Head of caudate nucleus (tissue), 42 donors: ENCODE measurements at places on chromosomes 7 and 10.
A peak's percentile ranks its signal among the peaks of the same experiment; 100 is the strongest.

DNA sequence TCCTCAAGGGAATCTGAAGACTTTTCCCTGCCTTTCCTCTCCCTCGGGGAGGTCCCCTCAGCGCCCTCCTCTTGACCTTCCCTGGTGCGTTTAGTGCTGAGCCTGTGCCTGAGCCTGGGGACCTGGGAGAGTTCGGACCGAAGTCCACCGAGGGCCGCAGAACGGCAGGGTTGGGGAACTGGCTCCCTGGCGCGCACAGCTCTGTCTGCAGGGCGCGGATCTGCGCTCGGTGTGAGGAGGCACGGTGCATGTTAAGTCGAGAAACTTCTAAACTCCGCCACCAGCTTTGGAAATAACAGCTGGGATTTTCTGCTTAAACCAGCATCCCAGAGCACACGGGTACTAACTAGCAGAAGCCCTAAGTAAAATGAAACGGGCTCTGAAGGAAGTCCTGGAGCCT is 44.2 kb upstream of the SLC29A4 start:
- DNase-seq = no peak

DNA sequence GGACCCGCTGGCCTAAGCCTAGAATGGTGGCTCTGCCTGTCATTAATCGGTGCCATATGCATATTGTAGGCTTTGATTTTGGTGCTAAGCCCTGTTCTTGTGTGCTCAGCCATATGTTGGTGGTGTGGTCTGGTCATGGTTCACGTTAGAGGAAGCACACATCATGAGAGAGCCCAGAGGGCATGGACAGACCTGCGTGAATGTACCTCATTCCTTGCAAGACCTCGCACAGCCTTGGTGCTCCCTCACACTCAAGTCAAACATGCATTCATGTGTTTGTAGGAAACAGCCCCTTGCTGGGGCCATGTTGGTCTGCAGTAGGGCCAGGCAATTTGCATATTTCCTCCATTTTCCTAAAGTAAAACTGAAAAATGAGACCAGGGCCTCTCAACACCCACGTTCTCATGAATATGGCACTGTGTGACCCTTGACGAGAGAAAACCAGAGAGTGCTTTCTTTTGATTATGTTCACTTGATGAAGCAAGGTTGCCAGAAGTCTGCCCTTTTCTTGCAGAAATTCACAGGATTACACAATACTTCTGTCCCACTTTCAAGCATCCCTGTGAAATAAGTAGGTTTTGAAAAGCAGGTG is 268.7 kb downstream of the CELF2 start:
- no peak for DNase-seq

GRCh38 chr7:11786186-11786585 is 45.8 kb downstream of the THSD7A start:
- DNase-seq = no peak

GRCh38 chr10:85719408-85719807 is 647.2 kb downstream of the GRID1 start:
- no peak for DNase-seq

DNA sequence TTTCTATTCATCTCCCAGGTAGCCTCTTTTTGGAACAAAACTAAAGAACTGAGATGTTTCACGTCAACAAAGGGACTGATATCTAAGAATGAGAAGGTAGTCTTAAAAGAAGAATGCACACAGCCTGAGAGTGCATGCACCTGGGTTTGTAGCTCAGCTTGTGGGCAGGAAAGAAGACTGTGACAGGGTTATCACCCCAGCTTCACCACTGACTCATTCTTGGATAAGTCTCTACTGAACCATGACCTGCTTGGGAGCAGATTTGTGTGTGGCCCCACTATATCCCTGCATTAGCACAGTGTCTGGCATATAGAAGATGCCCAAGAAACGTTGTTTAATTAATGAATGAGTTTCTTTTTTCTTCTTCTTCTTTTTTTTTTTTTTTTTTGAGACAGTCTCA is 187.5 kb downstream of the GPAM start:
- no peak for DNase-seq

GRCh38 chr10:4804465-4804864 is 21.5 kb upstream of the AKR1E2 start:
- DNase-seq = no peak

DNA sequence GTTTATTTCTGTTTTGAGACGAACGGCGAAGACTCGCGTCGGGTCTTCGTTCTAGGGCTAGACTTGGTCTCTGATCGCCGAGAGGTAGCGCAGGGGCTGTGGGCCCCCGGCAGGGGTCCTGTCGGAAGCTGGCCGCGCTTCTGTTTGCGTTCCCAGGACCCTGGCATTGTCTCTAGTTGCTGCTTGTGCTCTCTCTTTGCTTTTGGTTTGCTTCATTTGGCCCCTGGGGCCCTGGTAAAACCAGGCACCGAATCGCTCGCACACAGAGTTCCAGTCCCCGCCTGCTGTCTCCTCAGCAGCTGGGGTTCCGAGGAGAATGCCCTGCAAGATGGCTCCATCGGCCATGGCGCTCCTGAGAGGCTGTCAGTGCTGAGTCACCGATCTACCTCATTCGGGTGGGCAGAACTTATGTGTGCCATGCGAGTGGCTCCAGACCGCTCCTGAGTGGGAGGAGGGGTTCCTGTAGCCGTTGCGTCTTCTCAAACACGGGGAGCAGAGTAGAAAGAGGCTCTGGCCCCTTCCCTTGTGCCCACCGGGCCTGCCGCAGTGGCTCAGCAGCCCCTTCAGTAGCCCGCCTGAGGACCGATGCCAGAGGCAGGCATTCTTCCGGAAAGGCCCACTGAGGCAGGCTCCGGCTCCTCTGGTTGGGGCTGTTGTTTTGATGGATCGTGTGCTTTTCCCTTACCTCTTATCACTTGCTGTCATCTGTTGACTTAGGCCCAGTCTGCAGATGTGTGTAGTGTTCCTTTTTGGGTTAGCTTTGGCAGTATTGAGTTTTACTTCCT is 826 bp downstream of the CHPF2 start:
- DNase-seq = peak; percentile 64

DNA sequence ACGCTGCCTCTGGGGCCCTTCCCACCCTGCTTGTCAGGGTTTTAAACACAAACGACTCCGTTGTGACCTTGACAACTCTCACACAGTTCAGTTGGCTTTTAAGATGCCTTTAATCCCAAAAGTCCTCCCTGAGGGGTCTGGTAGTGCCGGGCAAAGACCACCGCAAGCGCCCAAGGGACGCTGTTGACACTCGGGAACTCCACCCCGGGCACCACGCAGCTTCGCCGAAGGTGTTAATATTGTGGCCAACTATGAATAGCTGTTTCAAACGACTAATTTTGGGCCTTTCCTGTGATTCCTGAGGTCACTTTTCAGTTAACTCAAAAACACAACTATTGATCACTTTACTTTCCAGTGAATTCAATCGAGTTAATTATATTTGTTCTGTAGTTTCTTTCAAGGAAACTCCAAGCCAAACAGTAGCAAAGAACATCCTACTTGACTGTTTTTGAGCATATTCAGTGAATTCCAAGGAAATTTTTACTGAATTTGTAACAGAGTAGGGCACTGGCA is 958 bp upstream of the ESYT2 start:
- no peak for DNase-seq

DNA sequence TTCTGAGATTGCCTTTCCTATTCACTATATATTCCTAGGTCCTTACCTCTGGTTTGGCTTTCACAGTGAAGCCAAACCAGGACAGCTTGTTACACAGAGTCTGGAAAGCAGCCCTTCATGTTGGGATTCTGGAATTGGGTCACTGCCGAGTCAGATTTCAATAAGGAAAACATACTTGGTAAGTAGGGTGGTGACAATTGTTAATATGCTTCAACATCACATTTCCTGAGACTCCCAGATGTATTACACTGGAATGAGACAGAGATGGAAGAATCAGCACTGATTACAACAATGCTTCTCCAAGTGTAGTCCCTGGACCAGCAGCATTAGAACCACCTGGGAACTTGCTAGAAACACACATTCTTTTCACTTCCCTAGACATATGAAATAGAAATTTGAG is 268.9 kb upstream of the SEMA3C start:
- DNase-seq = no peak

DNA sequence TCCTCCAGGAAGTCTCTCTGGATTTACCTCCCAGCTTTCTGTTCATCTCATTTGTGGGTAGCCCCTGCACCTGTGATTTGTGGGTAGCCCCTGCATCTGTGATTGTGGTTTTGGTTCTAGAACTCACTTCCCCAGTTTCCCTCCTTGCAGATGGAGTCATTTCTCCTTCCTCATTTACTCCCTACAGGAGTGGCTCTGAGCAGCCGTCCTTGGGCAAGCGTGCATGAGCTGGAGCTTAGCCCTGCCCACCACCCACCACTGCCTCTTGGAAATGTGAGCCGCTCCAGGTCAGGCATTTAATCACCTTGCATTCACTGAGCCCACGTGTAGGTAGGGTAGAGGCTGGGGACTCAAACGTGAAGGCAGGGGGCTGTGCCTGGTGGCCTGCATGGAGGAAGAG is 8.2 kb downstream of the COL26A1 start:
- no peak for DNase-seq

GRCh38 chr10:123429706-123430221 is 236.4 kb upstream of the GPR26 start:
- peak; percentile 65 for DNase-seq

- DNase-seq = no peak
These were observed 145.4 kb downstream of the PIP4K2A start for GRCh38 chr10:22568928-22569327.

GRCh38 chr10:84007482-84007881 is 131.8 kb upstream of the GHITM start:
- no peak for DNase-seq

GRCh38 chr10:70280099-70280498 is 3.7 kb downstream of the NPFFR1 start:
- no peak for DNase-seq

- DNase-seq = no peak
These were observed 51.4 kb downstream of the TPK1 start for GRCh38 chr7:144784441-144784840.

DNA sequence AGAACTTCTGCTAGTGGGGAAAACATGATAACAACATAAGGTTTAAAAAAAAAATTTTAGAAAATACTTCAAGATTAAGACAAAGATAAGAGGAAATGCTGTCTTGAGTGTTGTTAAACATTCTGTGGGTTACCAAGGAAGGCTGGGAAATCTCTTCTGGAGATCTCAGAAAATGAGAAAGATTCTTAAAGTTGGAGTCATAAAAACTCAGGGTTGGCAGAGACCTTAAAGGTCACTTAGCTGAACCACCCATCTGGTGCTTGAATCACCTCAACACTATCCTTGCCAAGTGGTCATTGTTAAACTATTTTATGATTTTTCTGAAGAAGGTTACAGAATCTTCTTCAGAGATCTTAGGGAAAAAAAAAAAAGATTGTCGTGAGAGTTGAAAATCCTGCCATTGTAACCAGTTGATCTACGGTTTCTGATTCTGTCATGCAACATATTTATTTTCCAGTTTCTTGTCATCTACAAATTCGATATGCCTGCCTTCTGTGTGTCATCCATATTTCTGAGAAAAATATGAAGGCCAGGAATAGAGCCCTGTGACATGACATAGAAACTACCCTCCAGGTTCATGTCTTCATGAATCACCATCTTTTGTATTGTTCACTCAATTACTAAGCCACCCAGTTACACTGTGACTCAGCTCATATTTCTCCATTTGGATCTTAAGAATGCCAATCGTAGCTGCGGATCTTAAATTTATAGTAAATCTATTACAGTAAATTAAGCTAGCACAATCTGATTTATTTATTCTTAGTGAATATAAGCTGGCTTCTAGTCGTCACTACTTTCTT is 179.2 kb downstream of the ST7 start:
- no peak for DNase-seq

DNA sequence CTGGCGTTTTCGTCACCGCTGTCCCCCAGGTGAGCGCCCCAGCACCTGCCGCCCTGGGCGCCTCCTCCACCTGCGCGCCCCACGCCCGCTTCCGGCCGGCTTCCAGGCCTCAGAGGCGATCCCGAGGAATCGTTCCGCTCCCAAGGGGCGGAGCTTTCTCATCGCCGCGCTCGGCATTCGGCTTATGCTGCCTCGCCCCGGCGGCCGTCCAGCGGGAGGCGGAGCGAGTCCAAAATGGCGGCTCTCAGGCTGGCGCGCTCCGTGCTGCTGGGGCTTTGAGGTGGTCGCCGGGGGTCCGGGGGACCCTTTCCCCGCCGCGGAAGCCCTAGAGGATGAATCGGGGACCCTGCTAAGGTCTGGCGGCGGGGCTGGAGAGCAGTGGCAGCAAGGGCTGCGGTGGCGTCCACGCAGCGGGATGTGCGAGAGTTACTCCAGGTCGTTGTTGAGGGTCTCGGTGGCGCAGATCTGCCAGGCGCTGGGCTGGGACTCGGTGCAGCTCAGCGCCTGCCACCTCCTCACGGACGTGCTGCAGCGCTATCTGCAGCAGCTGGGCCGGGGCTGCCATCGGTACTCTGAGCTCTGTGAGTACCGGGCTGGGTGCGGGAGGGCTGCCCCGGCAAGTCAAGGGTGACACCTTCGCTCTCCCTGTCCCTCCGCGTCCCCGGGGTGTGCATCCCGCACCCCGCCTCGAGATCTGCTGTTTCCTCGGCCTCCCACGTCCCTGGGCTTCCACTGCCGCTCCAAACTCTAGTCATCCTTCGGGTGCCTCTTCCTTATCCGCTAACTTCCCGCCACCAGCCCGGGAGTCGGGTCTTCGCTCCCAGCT is at the start of gene TAF3:
Gene TAF3, plus strand, starts transcription at position 211 of the 826 bp plus-strand sequence. Its CDS starts 205 bp downstream, at position 416.
- DNase-seq = peak; percentile 94

DNA sequence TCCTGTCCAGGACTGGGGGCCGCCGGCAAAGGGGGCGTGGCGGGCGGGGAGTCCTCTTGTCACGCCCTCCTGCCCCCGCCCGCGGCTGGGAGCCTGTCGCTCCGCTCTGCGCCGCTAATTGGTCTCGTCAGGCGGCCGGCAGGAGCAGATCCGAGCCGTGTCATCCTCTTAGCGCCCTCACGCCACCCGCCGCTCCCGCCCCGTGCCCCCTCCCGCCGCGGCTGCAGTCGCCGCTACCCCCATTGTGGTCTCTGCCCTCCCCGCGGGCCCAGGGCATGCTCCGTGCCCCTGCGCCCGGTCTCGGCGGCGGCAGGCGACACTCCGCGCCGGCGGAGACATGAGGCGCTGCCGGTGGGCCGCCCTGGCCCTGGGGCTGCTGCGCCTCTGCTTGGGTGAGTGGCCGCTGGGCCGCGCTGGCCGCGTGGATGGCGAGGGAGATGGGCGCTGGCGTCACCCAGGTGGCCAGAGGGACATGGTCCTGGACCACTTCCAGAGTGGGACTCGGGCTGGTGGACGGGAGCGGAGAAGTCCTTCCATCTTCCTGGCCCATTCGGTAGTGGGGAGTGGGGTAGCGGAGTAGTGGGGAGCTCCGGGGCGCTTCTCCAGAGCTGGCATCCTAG is at the start of gene CDHR1:
Gene CDHR1, plus strand, starts transcription at position 114 of the 620 bp plus-strand sequence. Its CDS starts 224 bp downstream, at position 338.
- DNase-seq = peak; percentile 43

- DNase-seq = no peak
These were observed 128.9 kb downstream of the NRCAM start for GRCh38 chr7:108327353-108327752.

DNA sequence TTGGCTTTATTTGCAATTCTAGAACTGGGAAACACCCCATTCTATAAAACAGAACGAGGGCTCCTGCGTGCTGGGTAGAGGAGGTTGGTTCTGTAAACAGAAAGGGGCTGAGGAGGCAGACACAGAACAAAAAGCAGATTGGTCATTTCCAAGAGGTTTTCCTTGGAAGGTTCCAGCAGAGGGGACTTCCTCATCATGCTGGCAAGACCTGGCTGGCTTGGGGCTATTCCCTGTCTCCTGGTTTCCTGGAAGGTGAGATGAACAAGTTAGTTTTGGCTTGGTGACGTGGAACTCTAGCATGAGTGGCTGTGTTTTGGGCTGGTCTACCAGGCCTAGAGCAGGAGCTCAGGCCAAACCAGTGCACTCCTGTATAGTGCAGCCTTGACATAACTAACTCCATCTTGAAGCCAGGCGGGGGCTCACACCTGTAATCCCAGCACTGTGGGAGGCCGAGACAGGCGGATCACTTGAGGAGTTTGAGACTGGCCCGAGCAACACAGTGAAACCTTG is 26.1 kb upstream of the DNAJB6 start:
- no peak for DNase-seq
